ELR (cell line): ENCODE measurements at places on chromosomes 13 and 19.
A peak's percentile ranks its signal among the peaks of the same experiment; 100 is the strongest.

DNA sequence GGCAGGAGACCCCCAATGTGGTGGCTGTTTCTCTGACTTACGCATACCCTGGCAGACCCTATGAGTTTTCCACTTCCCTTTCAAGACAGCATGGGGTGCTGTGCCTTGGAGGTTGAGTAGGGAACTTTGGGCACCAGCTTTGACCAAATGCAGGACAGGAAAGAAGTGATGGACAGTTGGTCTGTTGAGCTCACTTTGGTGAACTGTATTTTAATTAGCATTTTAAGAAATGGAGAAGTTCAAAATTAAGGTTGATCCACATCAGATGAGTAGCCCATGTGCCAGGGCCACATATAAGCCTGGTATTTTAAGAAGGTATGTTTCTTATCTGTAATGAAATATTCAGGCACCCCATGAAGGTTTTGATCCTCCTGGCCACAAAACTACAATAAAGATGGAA is 46.1 kb upstream of the RAP2A start:
- DNase-seq = no peak

DNA sequence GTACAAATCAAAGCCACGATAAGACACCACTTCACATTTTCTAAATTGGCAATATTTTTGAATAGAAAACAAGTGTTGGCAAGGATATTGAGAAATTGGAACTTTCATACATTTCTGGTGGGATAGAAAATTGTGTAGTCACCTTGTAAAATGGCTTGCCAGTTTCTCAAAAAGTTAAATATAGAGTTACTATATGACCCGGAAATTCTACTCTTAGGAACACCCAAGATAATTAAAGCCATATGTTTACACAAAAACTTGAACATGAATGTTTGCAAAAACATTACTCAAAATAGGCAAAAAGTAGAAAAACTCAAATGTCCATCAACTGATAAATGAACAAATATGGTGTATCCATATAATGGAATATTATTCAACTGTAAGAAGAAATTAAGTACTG is 552.5 kb downstream of the TBC1D4 start:
- DNase-seq = no peak

GRCh38 chr13:102814025-102814607 is 15.2 kb downstream of the BIVM start:
- no peak for DNase-seq

DNA sequence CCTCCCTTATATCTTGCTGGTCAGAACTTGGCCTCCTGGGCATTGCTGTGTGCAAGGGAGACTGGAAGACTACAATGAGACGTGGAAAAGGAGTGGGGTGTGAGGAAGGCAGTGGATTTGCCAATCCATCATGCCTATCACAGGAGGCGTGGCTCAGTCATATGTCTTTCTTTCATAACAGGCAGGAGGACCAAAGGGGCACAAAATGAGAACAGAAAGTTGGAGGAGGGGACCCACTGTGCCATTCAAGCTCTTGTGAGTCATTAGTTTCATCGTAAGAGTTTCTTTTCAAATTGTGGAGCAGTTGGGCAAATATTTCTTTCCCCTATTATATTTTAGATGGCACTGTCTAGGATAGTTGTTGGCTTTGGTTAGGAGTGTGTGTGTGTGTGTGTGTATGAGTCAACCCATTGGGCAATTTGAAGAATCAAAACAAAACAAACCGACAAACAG is 471.5 kb downstream of the TSHZ3 start:
- no peak for DNase-seq

GRCh38 chr19:38057959-38058690 is 151.1 kb downstream of the SIPA1L3 start:
- DNase-seq = no peak

GRCh38 chr19:21210037-21210621 is 68.3 kb downstream of the ZNF431 start:
- DNase-seq = no peak

DNA sequence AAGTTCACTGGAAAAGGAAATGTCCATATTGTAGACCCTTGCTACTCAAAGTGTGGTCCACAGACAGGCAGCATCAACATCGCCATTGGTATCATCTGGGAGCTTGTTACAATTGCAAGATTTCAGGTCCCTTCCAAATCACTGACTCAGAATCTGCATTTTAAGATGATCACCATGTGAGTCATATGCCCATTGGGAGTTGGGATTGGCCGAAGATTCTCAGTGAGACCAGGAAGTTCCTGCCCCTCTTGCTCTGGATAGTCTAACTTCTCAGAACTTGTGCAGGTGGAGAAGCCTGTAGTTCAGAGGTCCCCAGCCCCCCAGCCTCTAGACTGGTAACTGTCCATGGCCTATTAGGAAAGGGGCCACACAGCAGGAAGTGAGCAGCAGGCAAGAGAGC is 48.9 kb upstream of the URAD start:
- peak; percentile 58 for DNase-seq

GRCh38 chr13:95955255-95955654 is 97.9 kb downstream of the UGGT2 start:
- no peak for DNase-seq

- no peak for DNase-seq
These were observed 11.7 kb downstream of the RANBP3 start for GRCh38 chr19:5966215-5966614.

DNA sequence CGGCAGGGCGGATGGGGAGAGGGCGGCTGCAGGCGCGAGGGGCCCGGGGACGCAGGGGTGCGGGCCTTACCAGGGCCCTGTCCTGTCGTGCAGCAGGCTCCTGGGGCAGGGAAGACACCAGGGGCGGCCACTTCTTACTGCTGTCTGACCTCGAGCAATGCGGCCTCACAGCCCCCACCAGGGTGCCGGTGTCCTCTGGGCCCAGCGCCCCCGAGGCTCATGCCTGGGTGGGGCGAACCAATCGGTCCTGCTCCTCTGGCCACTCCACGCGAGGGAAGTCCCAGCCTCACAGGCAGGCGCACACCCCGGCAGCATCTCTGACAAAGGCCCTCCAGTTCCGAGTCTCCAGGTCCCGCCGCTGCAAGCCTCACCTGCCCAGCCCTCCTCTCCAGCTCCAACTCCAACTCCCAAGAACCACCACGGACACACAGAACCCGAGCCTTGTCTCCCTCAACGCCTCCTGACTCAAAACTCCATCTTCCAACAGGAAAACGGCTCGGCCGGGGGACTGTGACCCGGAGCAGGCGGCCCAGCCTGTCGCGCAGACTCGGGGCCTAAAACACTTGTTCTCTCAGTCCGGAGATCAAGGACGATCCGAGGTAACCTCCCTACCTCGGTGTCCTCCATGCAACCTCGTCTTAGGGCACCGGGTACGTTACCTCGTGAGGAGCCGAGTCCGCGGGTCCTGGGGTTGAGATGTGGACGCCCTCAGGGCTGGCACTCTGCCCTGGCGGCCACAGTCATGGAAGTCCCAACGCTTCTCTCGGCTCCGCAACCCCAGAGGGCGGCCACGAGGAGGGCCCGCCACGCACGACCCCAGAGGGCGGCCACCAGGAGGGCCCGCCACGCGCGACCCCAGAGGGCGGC is 6.5 kb downstream of the FGF22 start:
- no peak for DNase-seq

- DNase-seq = peak; percentile 70
These were observed 3.6 kb upstream of the GNG8 start for GRCh38 chr19:46639358-46640182.

DNA sequence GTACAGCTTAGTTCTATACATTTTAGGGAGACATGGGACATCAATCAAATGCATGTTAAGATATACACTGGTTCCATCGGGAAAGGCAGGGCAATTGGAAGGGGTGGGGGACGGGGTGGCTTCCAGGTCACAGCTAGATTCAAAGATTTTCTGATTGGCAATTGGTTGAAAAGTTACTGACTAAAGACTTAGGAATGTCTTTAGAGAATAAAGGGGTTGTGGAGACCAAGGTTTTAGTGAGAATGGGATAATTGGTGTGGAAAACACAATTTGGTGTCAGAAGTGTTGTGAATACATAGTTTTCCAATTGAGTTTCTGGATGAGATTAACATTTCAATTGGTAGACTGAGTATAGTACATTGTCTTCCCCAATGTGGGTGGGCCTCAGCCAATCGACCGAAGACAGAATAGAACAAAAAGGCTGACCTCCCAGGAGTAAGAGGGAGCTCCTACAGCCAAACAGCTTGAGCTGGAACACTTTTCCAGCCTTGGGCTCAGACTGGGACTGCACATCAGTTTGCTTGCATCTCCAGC is 988 bp upstream of the CCDC169 start:
- peak; percentile 21 for DNase-seq
